ENCODE measurements at places on chromosomes 13 and 19. TPM values are rescaled to one million over a fixed set of nuclear protein-coding genes. Genes with fewer than 3 reads are reported as not detected.

GRCh38 chr13:51771418-51772104, 32.4 kb downstream of the DHRS12 start:
- DNase-seq: no peak

- DNase-seq: no peak
These were observed 42.8 kb upstream of the NPAS1 start for GRCh38 chr19:46976845-46977320.

DNA sequence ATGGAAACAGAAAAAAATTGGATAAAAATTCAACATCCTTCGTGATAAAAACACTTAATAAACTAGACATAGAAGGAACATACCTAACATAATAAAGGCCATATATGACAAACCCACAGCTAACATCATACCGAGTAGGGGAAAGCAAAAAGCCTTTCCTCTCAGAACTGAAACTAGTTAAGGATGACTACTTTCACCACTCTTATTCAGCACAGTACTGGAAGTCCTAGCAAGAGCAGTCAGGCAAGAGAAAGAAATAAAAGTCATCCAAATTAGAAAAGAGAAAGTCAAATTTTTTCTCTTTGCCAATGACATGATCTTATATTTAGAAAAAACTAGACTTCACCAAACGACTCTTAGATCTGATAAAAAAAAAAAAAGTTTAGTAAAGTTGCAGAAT, 25.8 kb upstream of the SLC7A9 start:
- no peak for DNase-seq

GRCh38 chr13:44929692-44930091, 59.6 kb downstream of the NUFIP1 start:
- no peak for DNase-seq

- DNase-seq: no peak
These were observed 201.9 kb upstream of the SOX1 start for GRCh38 chr13:111865046-111865445.

DNA sequence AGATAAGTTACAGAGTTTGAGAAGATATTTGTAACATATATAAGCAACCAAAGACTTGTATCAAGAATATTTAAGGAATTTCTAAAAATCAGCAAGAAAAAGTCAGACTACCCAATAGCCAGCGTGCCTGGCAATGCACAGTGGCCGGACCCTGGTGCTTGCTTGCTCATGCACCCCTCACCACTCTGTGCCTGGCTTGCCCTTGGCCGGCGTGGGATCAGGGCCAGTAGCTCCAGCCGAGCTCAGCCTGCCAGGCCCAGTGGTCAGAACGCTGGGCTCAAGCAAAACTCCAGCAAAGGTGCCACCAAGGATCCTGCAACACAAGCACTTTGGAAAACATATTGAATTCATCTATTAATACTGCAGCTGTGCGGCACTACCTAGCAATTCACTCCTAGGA, 95.1 kb downstream of the KATNAL1 start:
- DNase-seq: no peak

KIR3DL1 gene
- not detected for total RNA-seq

DNA sequence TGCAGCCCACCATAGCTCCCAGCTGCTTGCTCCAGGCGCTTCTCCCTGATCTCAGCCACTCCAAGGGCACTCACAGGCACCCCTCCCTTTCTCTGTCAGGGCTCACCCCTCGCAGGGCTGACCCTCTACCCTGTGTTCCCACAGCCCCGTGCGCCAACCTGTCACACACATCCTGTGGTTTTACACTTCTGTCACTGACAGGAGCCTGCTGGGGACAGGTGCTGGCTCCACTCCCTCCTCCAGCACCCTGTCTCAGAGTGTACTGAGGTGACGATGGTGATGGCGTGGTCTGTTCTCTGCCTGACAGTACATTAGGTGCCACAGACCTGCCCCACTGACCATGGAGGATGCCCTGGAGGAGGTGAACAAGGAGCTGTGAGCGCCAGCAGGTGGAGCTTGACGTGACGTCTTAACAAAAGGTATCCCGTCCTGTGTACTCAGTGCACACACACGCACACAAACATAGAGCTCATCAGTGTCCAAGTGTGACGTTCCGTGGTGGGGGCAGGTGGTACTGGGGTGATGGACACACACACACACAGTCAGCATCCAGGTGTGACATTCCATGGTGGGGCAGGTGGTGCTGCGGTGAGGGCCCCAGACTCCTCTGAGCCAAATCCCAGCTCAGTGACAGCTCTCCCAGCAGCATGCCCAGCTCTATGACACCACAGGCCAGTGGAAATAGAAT, 20.9 kb downstream of the C19orf44 start:
- DNase-seq: no peak

NTF4 gene
- total RNA-seq: 1.5 TPM

Data from progenitor cell of endocrine pancreas (in vitro differentiated cells).